Ureter (tissue), 1 donor: ENCODE measurements at places on chromosomes 2 and 18. TPM values are rescaled to one million over a fixed set of nuclear protein-coding genes. Genes with fewer than 3 reads are reported as not detected.

GRCh38 chr18:9474983-9475642 is at the start of gene RALBP1:
Gene RALBP1, plus strand, starts transcription at chr18:9475513. Its CDS starts 37,533 bp downstream, at chr18:9513046.
- DNase-seq: peak; percentile 100

DNA sequence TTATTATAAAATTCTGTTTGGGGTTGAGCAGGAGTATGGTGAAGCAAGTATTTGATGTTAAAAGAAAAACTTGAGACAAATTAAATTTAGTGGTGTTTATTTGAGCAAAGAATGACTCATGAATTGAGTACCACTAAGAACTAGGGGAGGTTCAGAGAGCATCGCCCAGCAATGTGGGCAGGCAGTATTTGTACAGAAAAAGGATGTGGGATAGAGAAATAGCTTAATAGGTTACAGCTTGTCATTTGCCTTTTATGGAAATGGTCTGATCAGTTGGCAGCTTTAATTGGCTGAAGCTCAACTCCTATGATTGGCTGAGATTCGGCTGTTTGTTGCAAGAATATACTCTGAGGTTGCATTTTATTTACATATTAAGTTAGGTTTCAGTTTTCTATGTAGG is 68.2 kb downstream of the LRATD1 start:
- no peak for DNase-seq

DNA sequence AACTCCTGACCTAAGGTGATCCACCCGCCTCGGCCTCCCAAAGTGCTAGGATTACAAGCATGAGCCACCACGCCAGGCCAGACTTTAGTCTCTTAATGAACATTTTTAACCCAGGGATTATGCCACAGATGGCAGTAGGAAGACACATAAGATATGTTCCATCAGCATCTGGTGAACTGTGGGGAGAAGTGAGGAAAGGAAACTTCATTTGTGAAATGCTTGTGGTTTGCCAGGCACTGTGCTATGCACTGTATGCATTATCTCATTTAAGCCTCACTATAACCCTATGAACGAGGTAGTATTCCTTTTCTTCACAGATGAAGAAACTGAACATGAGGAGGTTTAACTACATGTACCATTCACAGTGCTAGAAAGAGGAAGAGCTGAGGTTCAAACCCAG is 29.3 kb downstream of the PTRHD1 start:
- DNase-seq: no peak

DNA sequence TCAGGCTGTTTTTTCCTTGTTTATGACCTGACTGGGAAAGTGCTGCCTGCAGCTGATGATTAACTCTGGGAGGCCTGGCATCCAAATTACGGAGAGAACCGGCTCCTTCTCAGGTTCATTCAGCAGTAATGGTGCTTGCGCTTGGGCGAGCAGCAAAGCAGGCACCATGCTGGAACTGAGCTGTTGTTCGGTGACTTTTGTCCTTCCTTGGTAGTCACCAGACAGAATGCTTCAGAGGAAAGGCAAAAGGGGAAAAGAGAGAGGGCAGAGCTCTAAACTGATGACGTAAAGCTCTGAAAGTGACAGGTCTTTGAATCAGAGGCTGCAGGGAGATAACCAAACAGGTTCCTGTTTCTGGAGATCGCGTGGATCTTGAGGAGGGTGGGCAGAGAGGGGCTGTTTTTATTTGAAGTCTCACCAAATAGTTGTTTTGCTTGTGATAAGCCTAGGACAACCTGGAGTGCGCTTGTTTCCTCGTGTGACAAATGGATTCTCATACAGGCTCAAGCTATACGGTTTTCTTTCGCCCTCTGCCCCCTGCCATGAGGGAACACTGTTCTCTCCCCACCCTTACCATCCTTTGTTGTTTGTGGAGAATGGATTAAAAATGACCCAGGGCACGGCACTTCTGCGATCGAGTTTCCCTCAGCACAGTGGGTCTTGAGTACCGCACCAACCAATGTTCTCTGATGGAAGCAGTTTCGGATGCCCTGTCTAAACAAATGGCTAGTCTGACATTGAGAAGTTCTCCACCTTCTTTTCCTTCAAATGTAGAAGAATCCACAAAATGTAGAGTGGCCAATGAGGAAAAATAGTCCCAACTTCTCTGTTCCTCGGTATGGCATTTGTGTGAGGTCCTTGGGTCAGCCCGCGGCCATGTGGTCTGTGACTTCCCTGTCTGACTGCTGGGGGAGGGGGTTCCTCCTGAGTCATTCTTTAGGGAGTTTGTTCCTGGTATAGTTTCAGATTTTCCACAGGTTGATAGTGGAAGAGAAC is 1.3 kb downstream of the RASGRP3 start:
- DNase-seq: no peak

- DNase-seq: no peak
Observed at GRCh38 chr2:16404551-16405300, 260.9 kb downstream of the CYRIA start.

TFCP2L1 gene
- total RNA-seq: 15.7 TPM
